Tracheal epithelial cell (primary cell): ENCODE measurements at places on chromosomes 2 and 18. TPM values are rescaled to one million over a fixed set of nuclear protein-coding genes. Genes with fewer than 3 reads are reported as not detected.

SH3BP4 gene
- 26.0 and 32.8 TPM in 2 replicates for total RNA-seq

CCDC74A gene
- 6.0 and 15.6 TPM in 2 replicates for total RNA-seq

ACTG2 gene
- total RNA-seq: not detected in 2 replicates

NCKAP1 gene
- total RNA-seq: 246 and 332 TPM in 2 replicates

EML6 gene
- total RNA-seq: 0.43 and 0.48 TPM in 2 replicates

CLEC4F gene
- total RNA-seq: not detected in 2 replicates

RNF152 gene
- total RNA-seq: 31.6 and 35.8 TPM in 2 replicates

LTBP1 gene
- total RNA-seq: 6.0 and 23.4 TPM in 2 replicates

MERTK gene
- 1.5 and 2.2 TPM in 2 replicates for total RNA-seq

TUBB8B gene
- 0.24 TPM in 1 of 2 replicates, not detected in the other for total RNA-seq

DSG4 gene
- total RNA-seq: not detected in 2 replicates

HOXD9 gene
- total RNA-seq: 0.72 TPM in 1 of 2 replicates, not detected in the other

OBSL1 gene
- 14.3 and 31.8 TPM in 2 replicates for total RNA-seq

LRP2 gene
- under 0.01 TPM in 1 of 2 replicates, not detected in the other for total RNA-seq

LRP1B gene
- under 0.01 TPM in 1 of 2 replicates, not detected in the other for total RNA-seq

USP40 gene
- 17.6 and 23.9 TPM in 2 replicates for total RNA-seq

DPP4 gene
- 1.3 and 75.9 TPM in 2 replicates for total RNA-seq

POTEE gene
- not detected in 2 replicates for total RNA-seq

CFAP53 gene
- under 0.01 and 0.48 TPM in 2 replicates for total RNA-seq

PSD4 gene
- 42.0 and 45.3 TPM in 2 replicates for total RNA-seq

ABCG8 gene
- under 0.01 TPM in 1 of 2 replicates, not detected in the other for total RNA-seq

OTOF gene
- total RNA-seq: under 0.01 TPM in 1 of 2 replicates, not detected in the other

TSPYL6 gene
- total RNA-seq: not detected in 2 replicates

RTP5 gene
- total RNA-seq: not detected in 2 replicates

PAPOLG gene
- 9.2 and 19.0 TPM in 2 replicates for total RNA-seq

BCL2L11 gene
- total RNA-seq: 3.9 and 4.3 TPM in 2 replicates
